ENCODE measurements at places on chromosomes 11 and 22. TPM values are rescaled to one million over a fixed set of nuclear protein-coding genes. Genes with fewer than 3 reads are reported as not detected.

The CD3D gene
- not detected for total RNA-seq

The STK33 gene
- total RNA-seq: 1.4 TPM

The PHRF1 gene
- total RNA-seq: 19.3 TPM

The GLYATL1 gene
- total RNA-seq: not detected

The SLC22A6 gene
- not detected for total RNA-seq

The TAF10 gene
- 26.7 TPM for total RNA-seq

The SYT12 gene
- under 0.01 TPM for total RNA-seq

The GUCY1A2 gene
- total RNA-seq: under 0.01 TPM

The BIRC3 gene
- total RNA-seq: 1.0 TPM

The MPEG1 gene
- not detected for total RNA-seq

The CDC45 gene
- 3.1 TPM for total RNA-seq
